ENCODE measurements at places on chromosomes 6 and 20.

- DNase-seq, result no peak
Observed at GRCh38 chr6:119323478-119323877, 26.1 kb downstream of the MAN1A1 start.

DNA sequence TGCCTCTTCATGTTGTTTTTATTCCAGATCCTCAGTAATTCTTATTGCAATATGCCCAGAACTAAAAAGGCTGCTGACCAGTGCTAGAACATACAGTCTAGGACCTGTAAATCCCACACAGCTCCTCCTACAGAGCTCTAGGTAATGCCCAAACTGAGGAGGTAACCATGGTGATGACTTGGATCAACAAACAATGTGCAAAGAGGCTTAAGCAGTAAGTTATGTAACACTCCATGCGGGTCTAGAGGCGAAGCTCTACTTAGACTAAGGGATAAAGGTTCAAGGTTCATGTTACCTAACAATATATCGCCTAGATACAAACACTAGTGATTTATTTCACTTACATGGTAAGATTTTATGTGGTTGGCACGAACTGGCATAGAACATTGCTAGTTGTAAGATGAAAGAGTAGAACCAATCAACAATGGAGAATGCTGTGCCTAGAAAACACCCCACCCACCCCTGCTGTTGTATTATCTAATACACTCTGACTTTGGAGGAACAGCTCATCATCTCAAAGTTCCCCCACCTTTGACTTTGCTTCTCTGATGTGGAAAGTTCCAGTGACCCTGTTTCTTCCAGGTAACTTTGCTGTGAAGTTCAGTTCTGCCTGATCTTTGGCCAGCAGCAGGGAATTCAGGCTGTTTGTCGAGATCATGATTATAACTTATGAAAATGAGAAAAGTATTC lies 242.4 kb downstream of the ALDH8A1 start:
- no peak for DNase-seq

DNA sequence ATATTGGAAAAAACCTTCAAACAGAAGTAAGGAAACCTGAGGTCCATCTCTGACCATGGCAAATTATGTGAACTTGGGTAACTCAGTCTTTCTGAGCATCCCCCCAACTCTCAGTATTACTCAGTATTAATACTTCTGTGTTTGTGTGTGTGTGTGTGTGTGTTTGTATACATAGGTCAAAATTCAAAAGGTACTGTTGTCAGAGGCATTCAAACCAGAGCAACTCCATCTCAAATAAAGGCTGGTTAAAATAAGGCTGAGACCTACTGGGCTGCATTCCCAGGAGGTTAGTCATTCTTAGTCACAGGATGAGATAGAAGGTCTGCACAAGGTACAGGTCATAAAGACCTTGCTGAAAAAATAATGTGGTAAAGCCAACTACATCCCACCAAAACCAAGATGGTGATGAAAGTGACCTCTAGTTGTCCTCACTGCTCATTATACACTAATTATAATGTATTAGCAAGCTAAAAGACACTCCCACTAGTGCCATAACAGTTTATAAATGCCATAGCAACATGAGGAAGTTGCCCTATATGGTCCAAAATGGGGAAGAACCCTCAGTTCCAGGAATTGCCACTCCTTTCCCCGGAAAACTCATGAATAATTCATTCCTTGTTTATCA lies 33.3 kb upstream of the SLC22A16 start:
- no peak for DNase-seq

GRCh38 chr6:110319843-110320242 lies 38.3 kb downstream of the METTL24 start:
- DNase-seq, result no peak

DNA sequence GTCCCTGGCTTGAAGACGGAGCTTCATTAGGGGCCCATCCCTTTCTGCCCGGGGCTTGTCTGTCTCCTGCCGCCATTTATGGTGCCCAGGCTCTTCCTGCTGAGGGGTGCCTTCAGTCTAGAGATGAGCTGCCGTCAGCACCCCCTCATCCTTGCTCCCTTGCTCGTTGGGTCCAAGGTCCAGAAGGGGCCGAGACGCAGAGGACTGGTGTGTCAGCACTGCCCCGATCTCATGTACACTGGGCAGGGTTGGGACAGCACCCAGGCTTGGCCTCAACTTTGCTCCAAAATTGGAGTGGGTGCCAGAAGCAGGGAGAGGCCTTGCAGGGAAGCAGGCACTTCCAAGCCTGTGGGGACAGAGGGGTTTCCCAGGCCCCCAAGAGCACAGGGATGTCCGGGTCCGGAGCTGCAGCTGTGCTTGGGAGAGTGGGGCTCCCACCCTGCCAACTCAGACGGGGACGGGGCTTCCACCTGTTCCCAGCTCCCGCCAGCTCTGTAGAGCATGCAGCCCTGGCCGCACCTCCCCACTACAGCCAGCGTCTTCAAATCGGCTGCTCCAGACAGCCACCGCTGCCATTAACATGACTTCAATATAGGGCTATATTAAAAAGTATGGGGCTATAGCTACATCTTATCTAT lies 488.8 kb downstream of the TENT5A start:
- no peak for DNase-seq

- no peak for DNase-seq
Observed at GRCh38 chr6:15556711-15557110, 106.1 kb downstream of the DTNBP1 start.

DNA sequence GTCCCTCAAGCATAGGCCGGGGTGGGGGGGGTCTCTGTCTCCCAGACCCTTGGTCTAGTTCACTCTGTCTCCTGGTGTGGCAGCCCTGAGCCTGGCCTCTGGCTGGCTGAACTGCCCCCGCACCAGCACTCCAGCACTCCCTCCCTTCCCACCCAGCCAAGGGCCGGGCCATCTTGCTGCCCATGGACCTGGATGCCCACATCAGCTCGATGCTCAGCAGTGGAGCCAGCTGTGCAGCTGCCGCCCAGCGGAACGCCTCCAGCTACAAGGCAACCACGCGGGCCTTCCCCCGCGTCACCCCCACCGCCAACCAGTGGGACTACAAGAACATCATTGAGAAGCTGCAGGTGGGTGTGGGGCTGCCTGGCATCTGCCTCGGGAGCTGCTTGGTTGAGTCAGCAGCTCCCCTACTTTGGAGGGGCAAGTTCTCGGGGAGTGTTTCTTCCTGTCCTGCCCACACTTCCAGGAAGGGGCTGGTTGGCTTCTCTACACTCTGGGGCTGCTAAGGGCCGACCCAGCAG lies 28.4 kb downstream of the UQCC2 start:
- no peak for DNase-seq

- DNase-seq, result no peak
Observed at GRCh38 chr20:40431611-40432010, 257.4 kb downstream of the MAFB start.

DNA sequence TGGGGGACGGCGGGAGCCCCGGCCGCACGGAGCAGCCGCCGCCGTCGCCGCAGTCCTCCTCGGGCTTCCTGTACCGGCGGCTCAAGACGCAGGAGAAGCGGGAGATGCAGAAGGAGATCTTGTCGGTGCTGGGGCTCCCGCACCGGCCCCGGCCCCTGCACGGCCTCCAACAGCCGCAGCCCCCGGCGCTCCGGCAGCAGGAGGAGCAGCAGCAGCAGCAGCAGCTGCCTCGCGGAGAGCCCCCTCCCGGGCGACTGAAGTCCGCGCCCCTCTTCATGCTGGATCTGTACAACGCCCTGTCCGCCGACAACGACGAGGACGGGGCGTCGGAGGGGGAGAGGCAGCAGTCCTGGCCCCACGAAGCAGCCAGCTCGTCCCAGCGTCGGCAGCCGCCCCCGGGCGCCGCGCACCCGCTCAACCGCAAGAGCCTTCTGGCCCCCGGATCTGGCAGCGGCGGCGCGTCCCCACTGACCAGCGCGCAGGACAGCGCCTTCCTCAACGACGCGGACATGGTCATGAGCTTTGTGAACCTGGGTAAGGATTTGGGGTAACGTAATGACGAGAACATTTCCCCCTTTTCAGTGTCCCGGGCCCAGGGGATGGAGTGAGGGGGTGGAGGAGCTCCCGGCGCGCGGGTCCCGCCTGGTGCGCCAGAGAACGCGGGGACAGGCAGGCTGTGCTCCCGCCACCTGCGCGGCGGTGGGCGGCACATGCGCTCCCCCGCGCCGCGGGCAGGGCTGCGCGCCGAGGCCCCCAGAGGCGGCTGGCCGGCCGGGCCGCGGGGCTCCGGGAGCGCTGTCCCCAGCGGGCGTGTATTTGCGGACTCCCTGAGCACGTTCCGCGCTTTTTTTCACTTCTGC lies 1.4 kb downstream of the BMP6 start:
- no peak for DNase-seq

DNA sequence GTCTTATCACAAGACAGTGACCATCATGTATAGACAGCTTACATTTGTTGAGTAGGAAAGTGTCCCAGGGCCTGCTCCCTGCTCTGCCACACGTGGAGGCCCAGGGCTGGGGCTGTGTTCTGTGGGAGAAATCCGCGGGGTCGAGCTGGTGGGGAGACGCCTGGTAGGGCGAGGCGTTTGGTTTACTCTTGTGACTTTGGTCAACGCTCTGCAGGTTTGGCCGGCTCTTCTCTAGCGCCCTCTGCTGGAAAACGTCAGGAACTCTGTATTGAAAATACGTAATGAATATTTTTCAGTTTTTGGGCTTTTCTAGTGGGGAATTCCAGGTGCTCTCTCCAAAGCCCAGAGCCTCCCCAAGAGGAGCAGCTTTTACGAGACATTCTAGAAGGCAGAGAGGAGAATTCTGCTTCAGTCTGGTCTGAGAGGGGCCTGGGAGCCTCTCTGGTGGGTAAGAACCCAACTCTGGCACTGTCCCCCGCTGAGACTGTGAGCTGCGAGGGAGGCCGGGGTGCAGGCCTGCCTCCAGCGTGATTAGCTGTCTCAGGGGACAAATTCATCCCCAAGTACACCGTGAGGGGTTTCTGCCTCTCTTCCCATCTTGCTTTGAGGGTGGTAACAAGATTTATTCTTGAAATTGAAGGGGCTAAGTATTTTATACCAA lies 112.6 kb upstream of the RALGAPA2 start:
- DNase-seq, result peak; percentile 31

GRCh38 chr6:151592449-151593159 lies 98.8 kb downstream of the CCDC170 start:
- no peak for DNase-seq

GRCh38 chr6:5938934-5939333 lies 67.8 kb downstream of the NRN1 start:
- DNase-seq, result no peak

DNA sequence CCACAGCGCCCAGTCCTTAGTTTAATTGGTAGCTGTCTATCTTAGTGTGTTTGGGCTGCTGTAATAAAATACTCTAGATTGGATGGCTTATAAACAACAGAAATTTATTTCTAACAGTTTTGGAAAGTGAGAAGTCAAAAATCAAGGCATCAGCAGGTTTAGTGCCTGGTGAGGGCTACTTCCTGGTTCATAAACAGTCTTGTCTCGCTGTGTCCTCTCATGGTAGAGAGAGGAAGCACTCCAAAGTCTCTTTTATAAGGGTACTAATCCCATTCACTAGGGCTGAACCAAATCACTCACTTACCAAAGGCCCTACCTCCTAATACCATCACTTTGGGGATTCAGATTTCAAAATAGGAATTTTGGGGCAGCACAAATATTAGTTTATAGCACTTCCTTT lies 336.9 kb upstream of the RSPO3 start:
- no peak for DNase-seq

- DNase-seq, result no peak
Observed at GRCh38 chr6:143294265-143294860, 156.1 kb downstream of the ADAT2 start.

GRCh38 chr6:79134699-79135474 lies 56.8 kb upstream of the PHIP start:
- DNase-seq, result no peak

DNA sequence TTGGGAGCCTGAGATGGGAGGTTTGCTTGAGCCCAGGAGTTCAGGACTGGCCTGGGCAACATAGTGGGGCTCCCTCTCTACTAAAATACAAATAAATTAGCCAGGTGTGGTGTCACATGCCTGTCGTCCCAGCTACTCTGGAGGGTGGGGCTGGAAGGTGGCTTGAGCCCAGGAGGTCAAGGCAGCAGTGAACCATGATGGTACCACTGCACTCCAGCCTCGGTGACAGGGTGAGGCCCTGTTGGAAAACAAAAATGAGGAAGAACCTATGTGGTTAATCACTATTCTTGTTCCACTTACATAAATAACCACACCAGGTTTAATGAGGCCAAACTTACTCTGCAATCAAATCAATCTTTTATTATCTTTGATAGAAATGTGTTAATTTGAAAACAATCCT lies 5.4 kb downstream of the PPDPF start:
- no peak for DNase-seq

DNA sequence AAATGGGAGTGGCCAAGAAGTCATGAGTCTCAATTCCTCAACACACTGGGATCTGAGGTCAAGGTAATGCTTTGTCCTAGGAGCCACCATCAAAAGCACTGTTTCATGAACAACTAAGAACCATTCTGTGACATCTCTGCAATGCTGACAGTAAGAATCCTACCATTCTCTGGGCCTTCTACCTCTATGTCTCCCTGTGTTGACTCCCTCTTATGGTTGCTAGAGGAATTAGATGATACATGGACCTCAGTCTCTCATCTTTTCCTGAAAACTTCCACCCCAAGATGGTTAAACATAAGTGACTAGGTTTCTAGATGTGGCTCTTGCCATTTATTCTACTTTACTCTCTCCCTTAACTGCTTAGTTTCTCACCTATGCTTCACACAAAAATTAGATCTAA lies 9.1 kb downstream of the MTRF1L start:
- DNase-seq, result no peak

DNA sequence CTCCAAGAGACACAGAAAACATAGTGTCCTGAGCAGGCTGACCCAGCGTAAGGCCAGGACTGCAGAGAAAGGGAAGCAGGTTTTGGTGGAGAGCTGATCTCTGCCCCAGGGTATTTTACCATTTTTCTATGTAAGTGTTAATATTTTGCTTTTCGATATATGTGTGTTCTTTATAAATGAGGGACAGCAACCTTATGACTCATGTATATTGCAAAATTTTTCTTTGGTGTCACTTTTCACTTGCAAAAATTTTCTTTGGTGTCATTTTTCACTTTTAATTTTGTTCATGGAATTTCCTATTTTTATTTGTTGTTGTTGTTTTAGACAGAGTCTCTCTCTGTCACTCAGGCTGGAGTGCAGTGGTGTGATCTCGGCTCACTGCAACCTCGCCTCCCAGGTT lies 34.6 kb upstream of the PXDC1 start:
- no peak for DNase-seq

DNA sequence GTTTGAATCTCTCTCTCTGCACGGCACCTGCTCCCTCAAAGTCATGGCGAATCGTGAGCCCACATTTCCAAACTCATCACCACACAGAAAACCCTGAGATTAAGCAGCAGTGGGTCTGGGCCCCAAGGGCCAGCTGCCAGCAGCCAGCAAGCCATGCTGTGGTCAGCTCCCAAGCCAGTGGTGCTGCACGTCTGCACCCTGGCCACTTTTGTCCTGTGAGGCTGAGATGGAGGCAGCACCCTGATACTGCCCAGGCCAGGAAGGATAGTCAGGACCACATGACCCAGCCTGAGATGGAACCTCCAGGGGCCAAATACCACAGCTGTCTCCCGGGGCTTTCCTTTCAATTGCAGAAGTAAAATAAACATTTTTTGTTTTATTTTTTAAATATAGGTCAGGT lies 93.9 kb downstream of the PRND start:
- no peak for DNase-seq

GRCh38 chr20:51620432-51620831 lies 77.9 kb upstream of the NFATC2 start:
- DNase-seq, result no peak

Measured in uterus (tissue), 4 donors.